Activated CD4-positive, alpha-beta T cell treated with anti-CD3 and anti-CD28 coated beads, Interleukin-10, Interleukin-2, amounts not matched to agents 100 ng/mL and 50 ng/mL, durations not matched to agents 16 hours and 8 hours (primary cell): ENCODE measurements at places on chromosomes 7 and 10.
A peak's percentile ranks its signal among the peaks of the same experiment; 100 is the strongest.

GRCh38 chr7:149214020-149214720, 18.8 kb downstream of the ZNF282 start:
- no peak for DNase-seq

DNA sequence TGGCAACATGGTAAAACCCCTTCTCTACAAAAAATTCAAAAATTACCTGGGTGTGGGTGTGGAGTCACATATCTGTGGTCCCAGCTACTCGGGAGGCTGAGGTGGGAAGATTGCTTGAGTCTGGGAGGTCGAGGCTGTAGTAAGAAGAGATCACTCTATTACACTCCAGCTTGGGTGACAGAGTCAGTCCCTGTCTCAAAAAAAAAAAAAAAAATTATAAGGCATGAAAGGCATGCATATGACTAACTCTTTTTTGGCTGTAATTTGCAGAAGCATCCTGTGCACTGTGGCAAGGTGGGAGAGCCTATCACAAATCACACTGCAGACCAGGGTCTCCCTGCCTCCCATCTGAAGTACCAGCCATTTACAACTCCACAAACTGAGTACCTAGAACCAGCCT, 14.1 kb upstream of the MYPN start:
- no peak for DNase-seq

- no peak for DNase-seq
Measured at GRCh38 chr7:25289518-25289917, 61.2 kb upstream of the NPVF start.

GRCh38 chr7:155896531-155897263, 84.4 kb upstream of the SHH start:
- DNase-seq = no peak

- no peak for DNase-seq
Measured at GRCh38 chr10:31816318-31816717, 112.3 kb downstream of the ARHGAP12 start.

DNA sequence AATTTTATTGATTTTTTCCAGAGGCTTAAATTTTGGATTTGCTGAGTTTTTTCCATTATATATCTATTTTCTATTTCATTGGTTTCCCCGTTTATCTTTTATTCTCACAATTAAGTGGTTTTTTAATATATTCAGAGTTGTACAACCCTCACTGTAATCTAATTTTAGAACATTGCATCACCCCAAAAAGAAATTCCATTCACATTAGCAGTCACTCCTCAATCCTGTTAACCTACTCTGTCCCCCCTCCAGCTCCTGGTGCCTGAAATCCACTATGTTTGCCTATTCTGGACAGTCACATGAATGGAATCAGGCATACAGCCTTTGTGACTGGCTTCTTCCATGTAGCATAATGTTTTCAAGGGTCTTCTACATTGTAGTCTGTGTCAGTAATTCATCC, 55.8 kb upstream of the ITGA8 start:
- DNase-seq = no peak

- DNase-seq = no peak
Measured at GRCh38 chr7:19105546-19105945, 11.9 kb downstream of the TWIST1 start.

GRCh38 chr10:129518793-129519192, 51.8 kb downstream of the MGMT start:
- DNase-seq = no peak

GRCh38 chr10:22489975-22490374, 144.7 kb downstream of the SPAG6 start:
- DNase-seq = no peak

- DNase-seq = peak; percentile 57
Measured at GRCh38 chr7:15015545-15016314, 113.2 kb upstream of the DGKB start.

GRCh38 chr10:52064084-52064845, 249.8 kb upstream of the DKK1 start:
- no peak for DNase-seq

- no peak for DNase-seq
Measured at GRCh38 chr10:46052057-46052790, 6.2 kb upstream of the MSMB start.

DNA sequence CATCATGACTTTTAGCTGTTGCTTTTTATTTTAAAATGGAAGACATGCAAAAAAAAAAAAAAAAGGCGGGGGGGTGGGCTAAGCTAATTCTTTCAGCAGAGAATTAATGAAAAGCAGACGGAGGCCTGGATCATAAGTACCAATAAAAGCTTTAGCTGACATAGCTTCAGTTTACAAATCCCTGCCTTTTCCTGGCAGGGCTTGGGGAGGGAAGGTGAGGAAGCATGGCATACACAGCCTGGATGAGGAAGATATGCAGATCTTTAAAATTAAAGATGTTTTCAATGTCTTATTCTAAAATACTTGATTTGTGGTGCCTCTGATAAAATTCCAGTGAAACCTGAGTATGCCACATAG, 57.0 kb downstream of the ICA1 start:
- no peak for DNase-seq

DNA sequence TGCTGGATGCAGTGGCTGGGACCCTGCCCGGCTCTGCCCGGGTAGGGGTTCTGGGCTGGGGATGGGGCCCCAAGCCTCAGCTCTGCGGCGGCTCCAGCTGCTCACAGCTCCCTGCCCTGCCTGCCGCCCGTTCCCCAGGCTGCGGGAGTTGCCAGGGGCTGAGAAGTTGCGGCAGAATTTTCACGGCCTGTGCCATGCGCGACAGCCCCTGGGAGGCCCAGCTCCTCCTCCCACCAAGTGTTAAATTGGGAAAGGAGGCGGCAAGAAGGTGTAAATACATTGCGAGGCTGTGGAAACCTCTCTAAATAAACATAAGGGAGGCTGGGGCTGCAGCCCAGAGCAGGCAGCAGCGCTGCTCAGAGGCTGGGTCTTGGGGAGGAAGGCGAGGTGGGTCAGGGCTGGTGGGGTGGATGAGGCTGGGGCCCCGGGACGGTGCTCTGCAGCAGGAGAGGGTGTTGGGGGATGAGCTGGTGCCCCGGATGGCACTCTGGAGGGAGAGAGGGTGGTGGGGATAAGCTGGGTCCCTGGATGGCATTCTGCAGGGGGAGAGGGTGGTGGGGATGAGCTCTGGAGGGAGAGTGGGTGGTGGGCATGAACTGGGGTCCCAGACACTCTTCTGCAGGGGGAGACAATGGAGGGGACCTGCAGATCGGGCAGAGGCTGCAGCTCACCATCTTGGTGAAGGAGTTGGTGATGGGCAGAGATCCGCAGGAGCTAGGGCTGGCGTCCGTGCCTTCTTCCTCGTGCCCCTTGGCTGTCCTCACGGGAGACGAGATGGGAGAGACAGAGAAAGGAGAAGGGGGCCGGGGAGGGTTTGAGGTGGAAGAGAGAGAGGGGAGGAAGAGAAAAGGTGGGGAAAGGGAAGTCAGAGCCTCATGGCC, 85.5 kb upstream of the GNA12 start:
- no peak for DNase-seq

DNA sequence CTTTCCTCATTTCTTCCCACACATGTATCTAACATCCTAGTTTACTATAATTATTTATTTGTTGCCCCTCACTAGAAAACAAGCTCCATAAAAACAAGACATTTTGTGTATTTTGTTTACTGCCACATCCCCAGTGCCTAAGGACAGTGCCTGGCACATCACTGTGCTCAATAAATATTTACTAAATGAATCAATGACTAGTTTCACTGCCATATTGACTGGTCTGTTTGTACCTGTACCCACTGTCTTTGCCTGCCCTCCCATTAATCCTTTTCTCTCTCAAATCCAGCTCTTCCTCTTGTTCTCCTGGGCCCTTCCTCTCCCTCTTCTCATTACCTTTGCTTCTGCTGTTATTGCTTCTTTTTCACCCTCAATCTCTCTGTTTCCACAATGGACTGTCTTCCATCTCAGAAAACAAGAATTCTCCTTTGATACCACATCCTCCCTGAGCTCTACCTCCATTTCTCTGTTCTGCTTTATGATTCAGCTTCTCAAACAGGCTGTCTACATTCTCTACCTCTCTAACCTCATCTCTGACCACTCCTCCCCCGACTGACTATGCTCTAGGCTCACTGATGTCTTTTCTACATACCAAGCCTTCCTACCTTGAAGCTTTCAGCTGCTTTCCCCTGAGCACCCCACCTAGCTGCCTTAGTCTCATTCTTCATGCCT, 8.3 kb upstream of the FAM133B start:
- DNase-seq = no peak

GRCh38 chr7:128785738-128786137, 6.0 kb upstream of the CCDC136 start:
- no peak for DNase-seq

DNA sequence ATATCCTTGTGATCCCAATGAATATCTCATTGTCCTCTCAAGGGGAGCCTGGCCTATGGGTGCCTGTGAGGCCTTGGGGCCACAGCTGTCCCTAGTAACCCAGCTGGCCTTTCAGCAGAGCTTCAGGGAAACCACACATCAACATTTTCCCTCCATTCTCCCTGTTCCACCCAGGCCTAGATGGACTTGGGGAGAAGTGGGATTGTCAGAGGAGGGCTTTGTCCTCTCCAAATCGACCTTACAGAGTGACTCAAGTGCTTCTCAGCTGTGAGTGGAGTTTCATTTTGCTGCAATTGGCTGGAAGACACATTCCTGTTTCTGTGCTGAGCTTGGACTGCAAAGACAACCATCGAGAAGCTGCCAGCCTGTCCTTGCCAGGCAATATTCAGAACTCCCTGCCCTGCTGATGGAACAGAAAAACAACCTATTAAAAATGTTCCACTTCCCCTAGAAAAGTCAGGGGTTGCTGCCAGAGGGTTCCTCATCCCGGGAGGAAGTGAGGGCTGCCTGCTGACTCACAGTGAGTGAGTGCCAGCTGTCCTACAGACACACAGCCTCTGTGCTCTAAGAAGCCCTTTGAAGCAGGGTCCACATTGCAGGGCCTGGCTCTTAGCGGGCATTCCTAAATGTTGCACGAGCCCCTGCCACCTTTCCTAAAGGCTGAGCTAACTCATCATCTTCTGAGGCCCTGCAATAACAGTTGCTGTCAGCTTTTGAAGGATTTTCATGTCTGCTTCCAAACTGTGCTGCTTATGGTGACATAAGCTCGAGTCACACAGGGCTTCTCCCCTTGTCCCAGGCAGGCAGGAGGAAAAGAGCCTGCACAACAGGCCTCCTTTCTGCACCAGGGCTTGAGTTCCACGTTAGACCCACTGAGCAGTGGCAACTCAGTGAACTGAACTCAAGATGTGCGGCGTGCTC, 20.5 kb downstream of the STRA8 start:
- DNase-seq = no peak

DNA sequence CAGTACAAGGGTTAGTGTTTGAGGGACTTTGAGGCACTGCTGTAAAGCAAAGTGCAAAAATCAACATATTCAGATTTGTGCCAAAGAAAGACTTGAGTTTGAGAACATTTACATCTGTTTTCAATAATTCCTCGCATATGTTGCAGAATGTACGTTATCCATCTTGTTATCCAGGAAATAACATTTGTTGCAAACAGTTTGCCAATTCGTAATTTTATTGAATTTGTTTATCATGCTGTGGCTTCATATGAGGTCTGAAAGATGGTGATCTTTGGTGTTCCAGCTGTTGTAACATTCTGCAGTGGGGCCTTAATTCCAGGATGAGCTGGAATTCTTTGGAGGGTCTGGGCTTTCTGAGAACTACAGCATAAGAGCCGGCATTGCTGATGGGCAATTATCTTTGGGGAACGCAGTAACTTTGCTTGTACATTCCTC, 396.2 kb downstream of the LRMDA start:
- no peak for DNase-seq

GRCh38 chr10:74033702-74034101, 35.8 kb downstream of the VCL start:
- no peak for DNase-seq

GRCh38 chr7:94067506-94067905, 63.4 kb upstream of the BET1 start:
- DNase-seq = no peak

- DNase-seq = peak; percentile 90
Measured at GRCh38 chr7:94620703-94621118, 35.2 kb downstream of the SGCE start.

DNA sequence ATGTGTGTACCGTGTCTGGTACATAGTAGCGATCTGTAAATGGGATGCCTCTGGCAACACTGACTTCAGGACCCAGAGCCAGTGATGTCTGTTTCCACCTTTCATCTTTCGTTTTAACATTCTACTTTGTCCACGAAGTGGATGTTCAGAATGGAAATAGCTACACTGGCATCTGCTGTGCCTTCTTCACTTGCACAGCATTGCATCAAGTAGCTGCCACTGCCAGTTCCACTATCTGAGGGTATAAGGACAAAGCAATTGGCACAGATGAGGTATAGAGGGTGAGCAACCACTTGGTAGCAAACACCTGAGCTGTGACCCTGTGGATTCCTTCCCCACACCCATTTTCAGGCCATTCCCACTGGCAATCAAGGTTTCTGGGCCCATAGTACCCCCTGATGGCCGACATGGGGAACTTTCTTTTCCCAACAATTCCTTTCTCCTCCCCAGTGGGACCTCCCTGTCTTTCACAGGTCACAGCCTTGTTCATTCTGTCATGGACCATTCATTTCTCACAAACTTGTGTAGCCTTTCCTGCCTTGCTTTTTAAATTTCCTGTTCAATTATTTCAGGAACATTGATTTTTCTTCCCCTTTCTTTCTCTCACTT, 4.0 kb downstream of the ITGA8 start:
- DNase-seq = no peak

DNA sequence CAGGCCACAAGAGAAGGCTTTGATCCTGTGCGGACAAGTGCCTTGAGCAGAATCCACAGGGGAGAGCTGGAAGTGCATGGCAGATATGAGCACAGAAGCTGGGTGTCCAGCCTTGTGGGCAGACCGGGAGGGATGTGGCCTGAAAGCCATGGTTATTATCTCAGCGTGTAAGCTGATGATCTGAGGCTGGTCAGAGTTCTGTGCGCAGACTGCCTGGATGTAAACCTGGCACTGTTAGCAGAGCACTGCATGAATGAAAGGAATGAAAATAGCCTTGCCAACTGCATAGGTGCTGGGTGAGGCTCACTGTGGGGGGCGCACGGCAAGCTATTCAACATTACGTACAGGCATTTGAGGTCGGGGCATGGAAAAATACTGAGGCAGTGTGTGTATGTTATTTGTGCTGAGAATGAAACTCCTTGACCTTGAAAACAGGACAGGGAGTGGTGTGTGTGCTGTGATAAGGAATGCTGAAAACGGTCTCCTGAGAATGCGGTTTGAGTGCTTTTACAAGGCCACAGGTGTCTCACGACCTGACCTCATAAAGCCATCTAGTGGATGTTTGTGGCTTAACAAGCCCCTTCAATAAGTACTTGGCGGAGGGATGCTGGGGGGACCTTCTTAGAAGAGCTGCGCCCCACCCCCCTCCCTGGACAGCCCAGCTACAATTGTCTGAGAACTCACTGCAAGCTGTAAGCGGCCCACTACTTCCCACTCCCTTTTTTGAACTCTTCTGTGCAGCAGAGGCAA, 18.7 kb downstream of the AKR1C1 start:
- DNase-seq = peak; percentile 20

- no peak for DNase-seq
Measured at GRCh38 chr7:10205696-10206095, 768.0 kb upstream of the PHF14 start.

- peak; percentile 57 for DNase-seq
Measured at GRCh38 chr10:6593241-6593671, 13.2 kb upstream of the PRKCQ start.

- no peak for DNase-seq
Measured at GRCh38 chr10:22851865-22852239, 76.0 kb upstream of the ARMC3 start.
